Activated T-cell treated with anti-CD3 and anti-CD28 coated beads, Interleukin-2, amount 50 U/mL, for 72 hours (primary cell): ENCODE measurements at places on chromosomes 2 and 18. TPM values are rescaled to one million over a fixed set of nuclear protein-coding genes. Genes with fewer than 3 reads are reported as not detected.

The NEURL3 gene
- 4.4 TPM for total RNA-seq

The MSTN gene
- not detected for total RNA-seq

The MC5R gene
- not detected for total RNA-seq

The VWA3B gene
- total RNA-seq: 0.19 TPM

The CHMP3 gene
- total RNA-seq: 59.6 TPM

The REG3A gene
- total RNA-seq: not detected

The FAHD2B gene
- total RNA-seq: 36.1 TPM

The COBLL1 gene
- total RNA-seq: 0.23 TPM
